Retina (tissue), 1 donor: ENCODE measurements at places on chromosomes 4 and X.

- no peak for DNase-seq
Measured at GRCh38 chr4:159357350-159357749, 254.5 kb downstream of the RAPGEF2 start.

GRCh38 chrX:86604607-86605006 lies 456.4 kb downstream of the DACH2 start:
- no peak for DNase-seq

DNA sequence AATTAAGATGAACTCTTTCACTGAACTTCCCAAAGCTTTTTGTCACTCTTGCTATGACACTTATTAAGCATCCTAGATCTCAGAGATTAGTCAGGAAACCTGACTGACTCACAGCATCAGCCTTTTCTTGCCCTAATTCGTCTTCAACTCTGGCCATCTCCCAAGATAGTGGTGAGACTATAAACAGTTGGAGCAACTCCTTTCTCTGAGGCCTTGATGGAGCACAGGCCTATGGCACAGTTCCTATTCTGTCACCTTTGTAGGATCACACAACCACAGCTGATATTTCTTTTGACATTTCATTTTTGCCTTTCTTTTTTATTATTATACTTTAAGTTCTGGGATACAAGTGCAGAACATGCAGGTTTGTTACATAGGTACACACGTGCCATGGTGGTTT lies 217.6 kb downstream of the PRR32 start:
- no peak for DNase-seq

DNA sequence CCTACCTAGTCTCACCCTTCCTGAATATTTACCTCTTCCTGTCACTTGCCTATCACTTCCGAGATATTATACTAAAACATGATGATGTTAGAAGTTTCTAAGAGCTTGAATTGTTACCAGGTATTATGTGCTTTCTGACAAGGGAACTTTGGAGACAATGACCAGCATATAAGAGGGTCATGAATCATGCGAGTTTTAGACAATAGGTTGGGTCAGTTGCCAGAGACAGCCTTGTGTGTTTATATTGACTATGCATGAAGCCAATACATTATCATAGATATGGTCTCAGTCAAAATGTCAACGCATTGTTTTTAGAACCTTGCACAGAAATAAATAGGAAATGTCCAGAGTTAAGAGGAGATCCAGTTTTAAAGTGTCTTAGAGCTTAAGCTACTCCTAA lies 116.8 kb downstream of the KLHL4 start:
- no peak for DNase-seq

DNA sequence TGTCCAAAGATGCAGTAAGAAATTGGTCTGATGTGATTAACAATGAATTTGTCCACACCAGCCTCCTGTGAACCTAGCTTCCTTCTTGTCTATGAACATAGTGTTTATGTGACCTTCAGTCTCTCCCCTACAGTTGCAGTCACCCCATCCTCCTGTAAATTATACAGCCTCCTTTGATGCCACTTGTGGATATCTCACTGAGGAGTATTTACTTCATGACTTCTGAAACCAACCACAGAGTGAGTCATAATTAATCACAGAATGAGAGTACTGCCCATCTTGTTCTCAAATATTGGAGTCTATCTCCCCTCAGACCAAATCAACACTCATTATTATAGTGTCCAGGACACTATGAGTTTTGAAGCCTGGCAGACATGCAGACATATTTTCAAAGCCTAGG lies 27.3 kb upstream of the XAGE2 start:
- no peak for DNase-seq

GRCh38 chr4:183426507-183426906 lies 17.9 kb upstream of the CDKN2AIP start:
- no peak for DNase-seq

- no peak for DNase-seq
Measured at GRCh38 chrX:16825264-16826035, 39.2 kb downstream of the TXLNG start.

GRCh38 chr4:43089730-43090129 lies 197.2 kb downstream of the GRXCR1 start:
- DNase-seq, result no peak

- no peak for DNase-seq
Measured at GRCh38 chr4:116118221-116118620, 967.2 kb downstream of the TRAM1L1 start.

DNA sequence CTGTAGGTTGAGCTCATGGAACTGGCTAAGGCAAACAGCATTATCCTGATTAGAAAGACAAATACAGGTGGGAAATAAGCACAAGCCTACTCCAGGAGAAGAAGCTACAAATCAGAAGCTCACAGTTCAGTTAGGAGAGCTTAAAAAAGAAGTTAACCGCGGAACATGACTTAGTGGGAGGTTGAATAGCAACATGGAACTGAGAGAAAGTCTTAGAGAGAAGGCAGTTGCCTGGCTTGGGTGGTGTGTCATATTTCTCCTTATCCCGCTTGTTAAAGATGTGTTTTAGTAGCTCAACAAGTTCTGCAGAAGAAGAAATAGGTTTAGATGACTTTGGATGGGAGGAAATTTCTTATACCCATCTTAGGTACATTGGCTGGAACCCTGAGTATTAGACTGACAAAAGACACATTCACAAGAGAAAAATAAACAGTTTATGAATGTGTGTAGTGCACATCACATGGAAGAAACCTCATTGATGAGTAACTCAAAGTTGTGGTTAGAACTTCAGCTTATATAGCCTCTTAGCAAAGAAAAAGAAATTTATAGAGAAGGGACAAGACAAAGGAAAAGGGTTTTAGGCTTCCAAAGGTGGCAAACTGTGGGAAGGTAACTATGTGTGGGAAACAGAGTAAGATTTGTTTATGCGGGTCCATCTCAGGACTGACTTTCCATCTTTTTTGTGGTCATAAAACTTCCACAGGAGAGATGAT lies 37.4 kb upstream of the RXFP1 start:
- no peak for DNase-seq

DNA sequence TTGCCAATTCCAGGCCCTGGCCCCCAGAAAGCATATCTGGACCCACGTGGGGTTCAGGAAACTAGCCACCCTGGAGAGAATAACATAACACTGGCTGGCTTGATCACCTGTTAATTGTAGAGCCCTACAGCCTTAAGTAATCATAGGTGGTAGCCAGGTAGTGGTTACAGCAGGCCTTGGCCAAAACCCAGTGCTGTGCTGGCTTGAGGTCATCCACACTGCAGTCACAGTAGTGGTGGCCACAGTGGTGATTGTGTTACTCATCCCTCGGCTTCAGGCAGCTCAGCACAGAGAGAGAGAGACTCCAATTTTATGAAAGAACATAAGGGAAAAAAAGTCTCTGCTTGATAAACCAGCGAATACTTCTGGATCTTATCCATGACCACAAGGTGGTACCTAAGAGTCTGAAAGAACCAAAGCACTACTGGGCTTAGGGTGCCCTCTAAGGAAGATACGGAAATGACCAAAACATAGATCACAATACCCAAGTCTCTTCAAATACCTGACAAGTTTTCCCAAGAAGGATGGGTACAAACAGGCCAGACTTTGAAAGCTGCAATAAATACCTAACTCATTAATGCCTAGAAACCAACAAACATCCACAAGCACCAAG lies 46.6 kb upstream of the CDX4 start:
- DNase-seq, result no peak

GRCh38 chr4:72136429-72136828 lies 104.6 kb downstream of the NPFFR2 start:
- DNase-seq, result no peak

- DNase-seq, result no peak
Measured at GRCh38 chr4:159341522-159341921, 238.6 kb downstream of the RAPGEF2 start.

DNA sequence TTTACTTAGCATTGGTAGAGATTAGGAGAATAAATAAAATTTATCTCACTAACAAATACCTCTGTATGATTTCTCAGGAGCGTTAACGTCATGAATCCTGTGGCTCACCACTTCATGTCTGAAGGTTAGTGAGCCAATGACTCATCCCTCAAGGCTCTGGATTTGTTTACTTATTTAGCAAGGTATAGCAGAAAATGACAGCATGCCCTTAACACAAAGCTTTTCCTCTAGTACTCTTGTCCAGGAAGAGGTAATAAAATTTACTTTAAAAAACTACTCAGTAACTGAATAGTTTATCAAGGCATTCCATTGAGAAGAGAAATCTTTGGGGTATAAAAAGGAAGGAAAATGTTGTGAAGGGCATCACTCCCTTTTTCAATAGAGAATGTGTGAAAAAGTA lies 823.8 kb downstream of the CCSER1 start:
- DNase-seq, result no peak

DNA sequence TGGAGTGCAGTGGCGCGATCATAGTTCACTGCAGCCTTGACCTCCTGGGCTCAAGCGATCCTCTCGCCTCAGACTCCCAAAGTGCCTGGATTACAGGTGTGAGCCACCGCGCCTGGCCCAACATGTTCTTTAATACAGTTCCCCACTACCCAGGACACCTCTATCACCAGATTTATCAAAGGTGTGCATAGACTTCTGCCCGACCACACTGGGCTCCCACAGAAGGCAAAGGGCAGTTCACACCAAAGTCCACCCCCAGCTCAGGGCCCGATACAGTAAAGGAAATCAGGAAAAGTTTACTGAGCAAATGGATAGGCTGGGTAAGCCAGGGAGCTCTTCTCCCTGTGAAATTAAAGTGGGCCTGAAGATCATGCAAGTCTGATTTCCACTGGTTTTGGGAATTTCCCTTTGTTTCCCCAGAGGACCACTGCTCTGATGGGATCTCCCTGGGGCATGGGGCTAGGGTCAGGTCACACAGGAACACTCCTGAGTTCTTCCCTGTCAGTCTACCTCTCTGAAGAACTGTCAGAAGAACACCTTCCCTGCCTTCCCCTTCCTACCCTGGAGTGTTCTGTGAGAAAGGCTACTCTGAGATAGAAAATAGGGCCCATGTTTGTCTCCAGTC lies 17.7 kb upstream of the PIM2 start:
- no peak for DNase-seq

DNA sequence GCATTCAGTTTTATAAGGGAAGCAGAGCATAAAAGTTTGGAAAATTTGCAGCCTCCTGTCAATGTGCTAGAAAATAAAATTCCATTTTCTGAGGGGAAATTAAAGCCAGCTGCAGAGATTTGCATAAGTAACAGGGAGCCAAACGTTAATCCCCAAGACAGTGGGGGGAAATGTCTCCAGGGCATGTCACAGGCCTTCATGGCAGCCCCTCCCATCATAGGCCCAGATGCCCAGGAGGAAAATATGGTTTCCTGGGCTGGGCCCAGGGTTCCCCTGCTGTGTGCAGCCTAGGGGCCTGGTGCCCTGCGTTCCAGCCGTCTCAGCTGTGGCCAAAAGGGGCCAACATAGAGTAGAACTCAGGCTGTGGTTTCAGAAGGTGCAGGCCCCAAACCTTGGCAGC lies 9.3 kb downstream of the RNF4 start:
- DNase-seq, result no peak

DNA sequence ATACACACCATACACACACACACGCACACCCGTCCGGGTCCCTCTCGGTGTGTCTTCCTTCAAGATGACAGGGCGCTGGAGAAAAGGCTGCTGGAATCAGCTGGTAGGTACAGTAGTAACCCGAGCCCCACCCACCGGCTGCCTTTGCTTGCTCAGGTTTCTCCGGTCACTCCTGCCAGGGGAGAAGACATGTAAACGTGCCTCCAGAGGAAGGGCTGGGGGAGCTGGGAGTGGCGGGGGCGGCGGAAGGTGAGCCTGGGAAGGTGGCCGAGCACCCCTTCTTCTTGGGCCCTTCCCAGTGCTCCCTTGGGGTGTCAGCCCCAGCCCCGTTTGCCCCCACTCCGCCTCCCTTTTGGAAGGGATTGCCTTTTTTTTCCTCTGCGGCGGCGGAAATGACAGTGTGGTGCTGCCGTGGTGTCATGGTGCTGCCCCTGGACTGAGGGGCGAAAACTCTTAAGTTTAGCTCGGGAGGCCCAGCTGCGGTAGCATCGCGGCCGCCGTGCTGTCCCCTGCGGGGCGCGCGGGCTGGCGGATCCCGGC lies at the start of gene MID2:
TSS of gene MID2 (plus strand) at position 169 of the 540 bp plus-strand sequence. CDS start 561 bp downstream, outside the sequence.
- peak; percentile 58 for DNase-seq

GRCh38 chrX:24513416-24513815 lies 48.3 kb downstream of the PDK3 start:
- DNase-seq, result no peak

GRCh38 chrX:122833230-122833629 lies 350.8 kb upstream of the GRIA3 start:
- DNase-seq, result no peak

DNA sequence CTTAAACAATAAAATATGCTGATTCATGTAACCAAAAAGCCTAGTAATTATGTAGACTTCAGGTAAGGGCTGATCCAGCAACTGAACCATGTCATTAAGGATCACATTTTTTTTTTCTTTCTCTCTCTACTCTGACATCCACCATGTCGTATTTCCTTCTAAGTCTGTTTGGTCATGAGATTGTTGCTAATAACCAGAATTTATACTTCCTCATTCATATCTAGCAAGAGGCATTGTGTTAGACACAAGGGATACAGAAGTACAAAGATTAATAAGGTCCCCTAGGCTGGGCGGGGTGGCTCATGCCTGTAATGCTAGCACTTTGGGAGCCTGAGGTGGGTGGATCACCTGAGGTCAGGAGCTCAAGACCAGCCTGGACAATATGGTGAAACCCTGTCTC lies 24.1 kb downstream of the PHEX start:
- no peak for DNase-seq

DNA sequence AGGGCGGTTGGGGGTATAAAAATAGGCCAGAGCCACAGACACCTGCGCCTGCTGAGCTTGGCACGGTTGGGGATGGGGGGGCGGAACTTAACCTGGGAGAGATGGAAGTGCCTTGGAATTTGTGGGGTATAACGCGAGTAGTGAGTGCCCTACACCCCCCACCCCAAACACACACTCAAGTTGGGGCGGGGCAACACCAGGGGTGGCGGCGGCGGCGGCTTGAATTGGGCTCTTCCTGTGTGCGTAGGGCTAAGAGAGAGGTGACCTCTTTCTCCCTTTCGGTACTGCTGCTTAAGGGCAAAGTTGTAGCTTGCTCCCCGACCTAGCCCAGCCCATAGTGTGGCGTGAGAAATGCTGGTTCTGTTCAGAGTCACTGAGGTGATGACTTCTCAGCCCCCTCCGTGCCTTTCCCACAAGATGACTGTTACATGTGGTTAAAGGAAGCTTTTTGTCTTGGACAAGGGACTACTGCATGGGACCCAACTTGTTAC lies 839 bp downstream of the STK26 start:
- no peak for DNase-seq

- DNase-seq, result no peak
Measured at GRCh38 chr4:76874176-76874575, 23.8 kb downstream of the SOWAHB start.

GRCh38 chrX:17027931-17028330 lies 81.5 kb downstream of the REPS2 start:
- no peak for DNase-seq

GRCh38 chr4:120232050-120232449 lies 165.4 kb upstream of the MAD2L1 start:
- DNase-seq, result no peak
